ENCODE measurements at places on chromosomes 6 and 20.

GRCh38 chr6:71489736-71490135, 201.1 kb downstream of the OGFRL1 start:
- no peak for DNase-seq

DNA sequence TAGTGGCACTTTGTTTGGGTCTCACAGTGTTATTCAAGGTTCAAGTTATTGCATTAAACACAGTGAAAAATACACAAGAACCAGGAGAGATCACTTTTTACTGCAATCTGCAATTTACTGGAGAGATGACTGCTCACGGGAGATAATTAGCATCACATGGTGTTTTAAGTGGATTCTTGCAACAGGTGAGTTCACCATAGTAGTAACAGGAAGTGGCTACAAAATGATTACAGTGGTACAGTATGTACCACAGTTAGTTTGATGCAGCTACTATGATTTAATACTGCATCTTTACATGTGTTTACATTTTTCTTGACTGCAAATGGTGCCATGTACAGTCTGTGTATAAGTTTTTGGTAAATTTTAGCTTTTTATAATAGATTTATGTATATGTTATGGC, 96.5 kb upstream of the SCP2D1 start:
- DNase-seq, result no peak

- DNase-seq, result no peak
These were observed 374.5 kb downstream of the EPM2A start for GRCh38 chr6:145360865-145361264.

- no peak for DNase-seq
These were observed 105.8 kb upstream of the RUNX2 start for GRCh38 chr6:45222380-45222779.

- DNase-seq, result no peak
These were observed 9.0 kb downstream of the LRP11 start for GRCh38 chr6:149855040-149855654.

GRCh38 chr6:134035823-134036296, 16.6 kb downstream of the SLC2A12 start:
- no peak for DNase-seq

GRCh38 chr6:136249336-136249735, 775 bp downstream of the MTFR2 start:
- DNase-seq, result no peak

GRCh38 chr20:20440481-20440880, 72.6 kb downstream of the INSM1 start:
- no peak for DNase-seq

GRCh38 chr6:143405373-143406154, 44.9 kb downstream of the ADAT2 start:
- DNase-seq, result no peak

- no peak for DNase-seq
These were observed 6.9 kb downstream of the VGLL2 start for GRCh38 chr6:117272032-117272866.

DNA sequence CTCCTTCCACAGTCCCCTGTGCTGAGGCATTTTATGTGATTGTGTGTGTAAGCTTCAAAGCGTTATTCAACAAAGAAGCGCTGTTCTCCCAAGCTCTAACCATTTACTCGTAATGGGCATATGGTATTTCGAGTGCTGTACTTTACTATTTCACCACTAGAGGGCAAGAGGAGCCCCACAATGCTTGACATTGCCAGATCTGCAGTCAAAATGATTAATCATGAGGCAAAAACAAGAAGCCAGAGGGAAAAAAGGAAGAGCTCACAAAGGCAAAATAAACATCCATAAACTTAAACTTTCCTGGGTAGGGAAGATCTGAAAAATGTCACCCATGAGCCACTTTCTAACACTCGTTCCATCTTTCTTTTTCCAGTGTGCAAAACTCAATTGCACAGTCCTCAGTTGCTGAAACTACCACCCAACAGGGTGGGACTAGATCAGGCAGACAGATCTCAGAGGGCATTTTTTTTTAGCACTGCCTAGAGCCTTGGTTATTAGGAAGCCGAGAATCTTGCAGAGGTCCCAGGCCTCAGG, 215.0 kb upstream of the PLCB4 start:
- peak; percentile 48 for DNase-seq

- DNase-seq, result no peak
These were observed 67.9 kb downstream of the ZHX3 start for GRCh38 chr20:41249411-41250281.

DNA sequence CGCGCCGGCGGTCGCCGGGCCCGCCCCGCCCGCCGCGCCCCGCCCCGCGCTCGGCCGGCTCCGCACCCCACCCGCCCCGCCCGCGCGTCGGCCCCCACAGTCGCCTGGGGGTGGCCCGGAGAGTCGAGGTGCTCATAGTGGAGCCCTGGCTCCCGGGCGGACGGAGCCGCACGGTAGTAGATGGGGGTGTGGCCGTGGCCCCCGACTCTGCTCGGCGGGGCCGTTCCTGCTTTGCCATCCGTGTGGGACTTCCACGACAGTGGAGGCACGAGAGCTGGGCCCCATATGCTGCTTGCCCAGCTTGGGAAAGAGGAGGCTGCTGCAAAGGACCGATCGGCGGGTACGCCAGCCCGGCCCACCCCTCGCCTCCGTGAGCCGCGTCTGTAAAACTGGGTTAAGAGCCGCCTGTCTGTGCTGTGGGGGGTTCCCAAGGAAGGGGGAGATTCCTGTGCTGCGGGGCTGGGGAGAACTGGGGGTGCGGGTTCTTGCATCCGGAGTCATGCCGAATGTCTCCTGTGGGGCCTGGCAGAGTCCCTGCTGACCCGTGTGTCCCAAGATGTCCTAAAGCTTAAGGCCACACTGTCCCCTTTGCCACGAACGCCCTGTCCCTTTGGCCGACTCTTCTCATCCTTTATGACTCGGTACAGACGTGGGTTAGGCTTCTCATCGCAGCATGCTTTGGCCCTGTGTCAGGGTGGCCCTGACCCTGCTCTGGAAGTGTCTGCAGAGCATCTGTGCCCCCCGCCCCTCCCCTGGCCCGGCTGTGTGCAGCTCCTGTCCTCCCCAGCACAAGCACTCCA, at the start of gene OPRL1:
TSS of gene OPRL1 (plus strand) at position 70 of the 800 bp plus-strand sequence. CDS start 12,639 bp downstream, outside the sequence.
- no peak for DNase-seq

DNA sequence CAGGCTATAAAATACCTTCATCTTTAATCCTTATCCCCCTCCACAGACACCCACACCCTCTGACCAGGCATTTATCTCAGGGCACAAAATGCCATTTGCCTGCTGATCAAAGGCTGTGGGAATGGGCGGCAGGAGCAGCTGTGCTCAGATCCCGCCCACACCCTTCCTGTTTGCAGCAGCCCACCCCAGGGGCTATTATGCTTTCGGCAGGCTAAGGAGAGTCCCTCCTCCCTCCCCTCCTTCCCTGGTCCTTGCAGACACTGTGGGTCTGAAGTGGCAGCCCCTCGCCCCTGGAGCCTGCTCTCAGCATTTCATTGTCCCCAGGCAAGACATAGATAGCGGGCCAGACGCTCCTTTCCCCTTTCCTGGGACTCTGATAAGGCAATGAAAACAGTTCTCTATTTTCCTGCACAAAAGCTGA, 220.8 kb upstream of the HEY2 start:
- no peak for DNase-seq

GRCh38 chr6:89599727-89600126, 38.8 kb downstream of the LYRM2 start:
- DNase-seq, result no peak

DNA sequence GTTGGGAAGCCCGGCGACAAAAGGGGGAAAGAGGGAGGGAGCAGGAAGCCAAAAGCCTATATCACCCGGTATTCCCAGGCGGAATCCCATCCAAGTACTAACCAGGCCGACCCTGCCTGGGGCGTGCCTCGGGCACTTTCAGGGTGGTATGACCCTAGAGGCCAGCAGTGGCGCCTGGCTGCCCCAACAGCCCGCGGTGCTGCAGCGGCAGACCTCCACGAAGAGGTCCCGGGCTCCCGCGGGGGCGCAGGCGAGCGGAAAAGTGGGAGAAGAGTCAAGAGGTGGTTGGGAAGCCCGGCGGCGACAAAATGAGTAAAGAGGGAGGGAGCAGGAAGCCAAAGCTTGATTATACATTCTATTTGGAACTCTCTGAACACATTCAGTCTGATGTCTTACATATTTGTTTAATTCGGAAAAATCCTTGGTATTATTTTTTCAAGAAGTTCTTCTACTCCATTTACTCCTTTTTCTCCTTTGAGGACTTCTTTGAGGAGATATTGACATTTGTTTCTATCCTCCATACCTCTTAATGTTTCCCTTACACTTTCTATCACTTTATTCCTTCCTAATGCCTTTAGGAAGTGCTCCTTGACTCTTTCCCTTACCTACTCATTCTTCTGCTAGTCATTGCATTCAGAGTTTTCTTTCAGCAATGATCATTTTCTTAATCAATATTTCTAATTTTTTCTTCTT, 11.5 kb downstream of the TREML4 start:
- DNase-seq, result no peak

DNA sequence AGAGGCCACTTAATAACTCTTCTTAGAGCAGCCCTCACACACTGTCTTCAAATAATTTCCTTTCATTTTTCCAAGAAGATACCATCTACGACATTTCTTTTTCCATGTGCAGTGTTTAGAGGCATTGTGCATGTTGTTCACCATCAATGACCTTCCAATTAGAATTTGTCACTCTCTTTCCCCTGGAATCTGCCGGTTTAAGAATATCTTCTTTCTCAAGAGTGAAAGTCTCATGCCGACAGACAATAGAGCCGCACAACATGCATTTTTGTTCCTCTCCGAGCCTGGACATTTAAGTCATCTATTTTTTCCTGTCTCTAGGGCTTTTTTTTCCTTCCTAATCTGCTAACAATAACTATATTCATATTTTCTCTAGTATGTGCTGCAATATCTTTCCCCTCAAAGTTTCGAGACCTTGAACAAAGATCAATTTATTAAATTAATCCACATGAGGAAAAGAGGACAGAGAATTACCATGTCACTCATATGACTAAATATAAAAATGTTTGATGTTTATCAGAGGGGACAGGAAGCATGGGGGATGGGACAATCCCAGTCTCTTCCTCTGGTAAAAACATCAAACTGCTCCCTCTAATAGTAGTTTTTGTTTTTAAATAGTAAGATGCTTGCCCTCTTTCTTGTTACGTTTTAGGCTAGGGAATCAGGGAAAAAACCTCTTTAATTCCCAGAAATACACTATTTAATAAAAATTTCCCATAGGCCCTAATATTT, 893.4 kb downstream of the C6orf118 start:
- DNase-seq, result no peak

- DNase-seq, result no peak
These were observed 313.8 kb downstream of the COL12A1 start for GRCh38 chr6:74892091-74892490.

DNA sequence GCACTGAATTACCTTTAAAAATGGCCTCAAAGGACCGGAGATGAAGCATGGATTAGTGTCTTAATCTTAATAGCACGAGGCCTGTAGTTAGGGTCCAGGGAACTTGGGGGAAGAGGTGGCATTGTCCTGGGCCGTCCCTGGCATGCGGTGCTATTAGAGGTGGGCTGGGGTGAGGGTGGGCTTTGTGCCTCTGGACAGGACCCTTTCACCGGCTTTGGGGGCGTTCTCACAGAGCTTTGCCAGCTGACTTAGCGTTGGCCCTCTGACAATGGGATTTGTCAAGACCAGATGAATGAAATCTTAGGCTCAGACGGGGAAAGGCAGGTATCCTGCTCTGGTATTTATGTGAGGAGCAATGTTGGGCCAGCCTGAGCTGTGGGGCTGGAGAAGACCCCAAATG, 59.6 kb downstream of the ERMARD start:
- no peak for DNase-seq

GRCh38 chr20:4833074-4833728, 111.5 kb downstream of the PRND start:
- no peak for DNase-seq

All from activated CD4-positive, alpha-beta T cell treated with anti-CD3 and anti-CD28 coated beads, Interleukin-2, Interleukin-4, amounts not matched to agents 100 ng/mL and 50 ng/mL, durations not matched to agents 16 hours and 8 hours (primary cell).